ENCODE measurements at places on chromosomes 4 and X.
A peak's percentile ranks its signal among the peaks of the same experiment; 100 is the strongest.

GRCh38 chr4:73843369-73843768, 6.9 kb downstream of the CXCL6 start:
- no peak for DNase-seq

DNA sequence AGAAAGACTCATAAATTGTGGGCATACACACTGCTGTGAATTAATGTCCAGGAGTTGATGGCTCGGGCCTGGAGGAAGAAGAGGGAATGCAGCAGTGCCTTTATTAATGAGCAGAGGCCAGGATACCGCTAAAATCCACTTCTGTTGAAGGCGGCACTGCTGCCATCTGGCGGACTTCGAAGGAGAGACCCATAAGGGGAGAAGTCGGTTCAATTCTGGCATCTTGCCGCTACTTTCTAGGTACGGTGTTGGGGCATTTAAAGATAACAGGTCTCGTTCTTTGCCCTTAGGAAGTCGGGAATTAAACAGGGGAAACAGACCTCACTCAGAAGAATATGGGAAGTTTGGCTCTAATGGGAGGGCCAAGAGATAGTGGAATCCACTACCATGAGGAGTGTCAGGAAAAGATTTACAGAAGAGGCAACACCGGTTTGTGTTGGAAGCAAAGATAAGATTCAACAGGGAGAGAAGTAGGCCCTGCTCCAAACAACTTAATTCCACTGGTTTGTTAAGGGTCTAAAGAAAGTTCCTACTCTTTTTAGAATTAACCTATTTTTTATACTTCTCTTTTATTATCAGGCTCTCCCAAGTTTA, 133.6 kb upstream of the GIMD1 start:
- peak; percentile 29 for DNase-seq

- DNase-seq = no peak
Observed at GRCh38 chr4:174318829-174319764, 35.4 kb downstream of the CEP44 start.

DNA sequence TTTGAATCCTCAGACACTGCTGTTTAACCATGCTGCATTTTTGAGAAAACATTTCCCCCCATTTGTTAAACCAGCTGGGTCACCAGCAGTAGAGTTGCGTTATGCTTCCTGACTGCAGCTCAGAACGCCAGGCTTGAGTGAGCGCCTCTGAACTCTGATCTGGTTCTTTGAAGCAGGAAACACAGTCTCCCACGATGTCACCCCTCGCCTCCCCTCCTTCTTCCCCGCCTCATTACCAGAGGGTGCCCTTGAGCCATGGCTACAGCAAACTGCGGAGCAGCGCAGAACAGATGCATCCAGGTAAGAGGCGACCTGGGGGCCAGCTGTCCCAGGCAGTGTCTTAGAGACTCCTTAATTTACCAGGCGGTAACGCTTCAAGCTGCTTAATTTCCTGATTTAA, 78.4 kb downstream of the REPS2 start:
- DNase-seq = no peak

DNA sequence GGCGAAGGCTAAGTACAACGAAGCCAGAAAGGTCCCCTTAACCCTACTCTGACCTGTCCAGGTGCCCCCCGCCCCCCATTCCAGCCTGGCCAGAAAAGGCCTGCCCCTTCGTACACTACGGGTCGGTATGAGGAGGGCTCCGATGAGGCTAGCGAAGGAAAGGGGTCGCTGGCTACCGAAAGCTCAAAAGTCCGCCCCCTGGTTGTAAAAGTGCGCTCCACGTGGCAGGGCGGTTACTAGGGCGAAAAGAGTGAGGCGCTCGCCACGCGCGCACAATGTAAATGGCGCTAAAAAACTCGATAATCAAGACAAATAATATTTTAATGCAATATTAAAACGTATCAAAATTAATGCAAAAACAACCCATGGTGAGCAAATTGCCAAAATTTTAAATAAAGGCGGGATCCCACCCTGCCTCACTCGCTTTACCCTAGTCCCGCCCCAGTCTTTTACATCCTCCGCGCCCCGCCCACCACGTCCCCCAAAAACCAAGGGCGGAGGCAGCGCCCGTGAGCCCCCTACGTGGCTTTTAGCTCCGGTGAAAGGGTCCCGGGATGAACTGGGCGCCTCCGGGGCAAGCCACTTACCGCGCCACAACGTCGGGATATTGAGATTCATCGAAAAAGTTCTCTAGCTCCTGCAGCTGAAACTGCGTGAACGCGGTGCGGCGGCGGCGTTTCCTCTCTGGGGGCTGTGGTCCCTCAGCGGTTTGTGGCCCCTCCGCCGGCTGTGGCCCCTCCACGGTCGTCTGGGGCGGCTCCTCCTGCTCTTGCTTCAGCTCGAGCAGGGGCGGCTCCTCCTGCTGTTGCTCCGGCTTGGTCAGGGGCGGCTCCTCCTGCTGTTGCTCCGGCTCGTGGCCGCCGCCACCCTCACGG, 929 bp downstream of the ESX1 start:
- DNase-seq = no peak

GRCh38 chr4:6622744-6623143, 17.7 kb upstream of the MRFAP1 start:
- DNase-seq = no peak

- no peak for DNase-seq
Observed at GRCh38 chr4:146022541-146022940, 83.9 kb upstream of the ZNF827 start.

DNA sequence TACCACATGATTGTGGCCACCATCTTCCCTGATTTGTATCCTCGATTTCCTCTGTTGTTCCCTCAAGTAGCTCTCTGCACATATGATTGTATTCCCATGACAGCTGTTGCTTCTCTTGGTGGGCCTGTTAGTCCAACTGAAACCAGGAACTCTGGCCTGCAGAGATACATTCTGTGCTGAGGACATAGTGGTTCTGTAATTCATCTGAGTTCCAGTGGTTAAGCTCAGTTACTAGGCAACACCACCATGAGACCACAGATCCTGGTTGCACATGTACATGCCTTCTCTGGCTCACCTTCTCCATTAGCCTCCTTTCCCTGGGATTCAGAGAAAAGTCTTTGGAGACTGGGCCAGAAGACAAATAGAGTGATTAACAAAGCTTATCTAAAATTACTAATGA, 172.1 kb upstream of the SLC7A11 start:
- no peak for DNase-seq
